Transverse colon (tissue), 4 donors: ENCODE measurements at places on chromosomes 4 and X. TPM values are rescaled to one million over a fixed set of nuclear protein-coding genes. Genes with fewer than 3 reads are reported as not detected.

The NEIL3 gene
- total RNA-seq = not detected

The ENPEP gene
- total RNA-seq = 0.80 TPM

The STOX2 gene
- 9.2 TPM for total RNA-seq

The HEPH gene
- 185 TPM for total RNA-seq

The TEX28 gene
- total RNA-seq = not detected

The ADGRG2 gene
- 0.64 TPM for total RNA-seq
